ENCODE measurements at places on chromosomes 4 and X.

DNA sequence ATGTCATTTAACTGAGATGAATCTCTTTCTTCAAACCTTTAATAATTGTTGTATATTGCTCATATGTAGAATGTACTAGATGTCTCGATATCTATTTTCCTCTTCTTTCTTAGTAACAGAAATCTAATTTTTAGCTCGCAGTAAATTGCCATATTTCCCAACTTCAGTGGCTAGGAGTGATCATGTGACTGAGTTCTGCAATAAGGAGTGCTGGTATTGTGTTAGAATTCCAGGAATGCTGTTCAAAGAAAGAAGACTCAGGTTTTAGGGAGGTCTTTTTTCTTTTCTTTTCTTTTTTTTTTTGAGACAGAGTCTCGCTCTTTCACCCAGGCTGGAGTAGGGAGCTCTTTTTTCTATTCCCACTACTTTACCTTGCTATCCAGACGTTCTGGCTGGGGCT, 81.7 kb downstream of the SLC10A7 start:
- DNase-seq, result no peak

DNA sequence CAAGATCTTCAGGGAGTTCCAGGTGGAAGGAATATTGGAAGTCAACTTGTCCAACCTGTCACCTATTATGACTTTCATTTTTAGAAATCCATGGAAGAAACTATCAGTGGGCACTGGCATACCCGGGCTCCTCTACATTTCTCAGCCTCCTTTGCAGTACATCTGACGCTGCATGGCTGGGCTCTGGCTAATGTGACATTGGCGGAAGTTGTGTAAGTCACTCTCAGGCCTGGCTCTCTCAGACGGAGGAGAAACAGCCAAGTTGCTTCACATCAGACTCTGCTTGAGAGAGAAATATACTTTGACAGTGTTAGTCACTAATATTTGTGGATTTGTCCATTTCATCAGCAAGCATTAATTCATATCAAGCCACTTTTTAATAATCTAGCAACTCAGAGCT, 4.5 kb downstream of the DCHS2 start:
- no peak for DNase-seq

GRCh38 chr4:3401436-3402171, 40.2 kb upstream of the HGFAC start:
- DNase-seq, result no peak

GRCh38 chrX:42678133-42678532, 99.8 kb downstream of the PPP1R2C start:
- no peak for DNase-seq

DNA sequence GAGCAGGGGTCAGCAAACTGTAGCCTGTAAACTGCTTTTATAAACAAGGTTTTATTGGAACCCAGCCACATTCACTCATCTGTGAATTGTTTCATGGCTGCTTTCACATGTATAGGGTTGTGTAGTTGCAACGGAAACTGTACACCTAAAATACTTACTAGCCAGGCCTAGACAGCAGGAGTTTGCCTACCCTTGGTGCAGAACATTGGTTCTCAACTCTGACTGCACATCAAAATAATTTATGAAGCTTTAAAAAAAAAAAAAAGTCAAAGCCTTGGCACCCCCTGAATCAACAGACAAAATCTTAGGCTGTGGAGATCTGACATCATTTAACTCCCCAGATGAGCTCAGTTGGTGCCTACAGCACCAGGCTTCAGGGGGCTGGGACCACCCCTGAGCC, 27.8 kb downstream of the ADGRA3 start:
- DNase-seq, result no peak

GRCh38 chr4:89922848-89923416, 28.3 kb downstream of the MMRN1 start:
- DNase-seq, result no peak

GRCh38 chrX:40298069-40298468, 200.3 kb upstream of the BCOR start:
- DNase-seq, result no peak

DNA sequence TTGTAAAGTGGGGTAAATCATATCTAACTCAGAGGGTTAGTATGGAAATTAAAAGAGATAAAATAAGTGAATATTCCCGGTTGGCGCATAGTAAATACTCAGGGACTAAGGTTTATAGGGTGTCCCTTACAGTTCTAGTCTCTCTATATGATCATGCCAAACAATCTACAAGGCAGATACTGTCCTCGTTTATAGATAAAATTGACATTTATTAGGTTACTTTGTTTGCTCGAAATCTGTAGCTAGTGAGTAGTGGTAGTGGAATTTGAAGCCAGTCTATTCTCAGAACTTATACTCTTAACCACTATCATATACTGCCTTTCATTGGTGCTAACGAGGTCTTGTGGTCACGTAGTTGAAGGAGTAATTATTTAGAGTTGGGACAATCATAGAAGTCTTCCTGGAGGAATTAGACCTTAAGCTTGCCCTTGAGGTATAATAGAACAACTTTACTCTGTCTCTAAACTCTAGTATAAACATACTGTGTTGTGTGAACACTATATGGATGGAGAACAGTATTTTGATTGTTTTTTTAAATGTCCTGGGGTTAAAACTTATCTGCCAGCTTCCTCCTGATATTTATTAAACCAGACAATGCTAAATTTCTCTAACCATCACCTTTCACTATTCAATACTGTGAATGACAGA, 324.0 kb downstream of the STIM2 start:
- DNase-seq, result no peak

DNA sequence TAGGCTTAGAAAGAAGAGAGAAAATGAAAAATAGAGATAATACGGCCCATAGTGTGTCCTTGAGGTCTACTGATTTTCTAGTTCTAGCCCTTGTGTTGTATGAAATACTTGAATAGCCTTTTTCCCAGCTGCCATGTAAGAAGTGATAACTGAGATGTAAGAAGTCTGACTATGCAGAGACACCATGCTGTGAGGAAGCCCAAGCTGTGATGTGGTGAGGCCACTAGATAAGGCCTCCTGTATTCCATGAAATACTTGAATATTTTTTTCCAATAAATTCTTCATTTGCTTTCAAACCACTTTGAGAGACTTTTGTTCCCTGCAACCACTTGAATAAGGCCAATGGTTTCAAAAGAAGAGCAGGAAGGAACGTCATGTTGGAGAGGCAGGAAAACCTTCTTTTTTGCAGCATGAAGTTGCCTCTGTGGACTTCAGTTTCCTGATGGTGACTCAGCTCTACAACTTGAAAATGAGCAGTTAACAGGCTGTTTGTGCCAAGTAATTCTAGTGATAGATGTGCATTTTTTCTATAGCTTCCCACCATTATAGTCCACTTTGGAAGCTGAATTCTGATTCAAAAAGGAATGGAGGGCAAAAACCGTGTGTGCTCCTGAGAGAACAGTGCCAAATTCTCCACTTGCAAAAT, 25.5 kb upstream of the FAM9C start:
- no peak for DNase-seq

- DNase-seq, result no peak
Observed at GRCh38 chr4:165921546-165921945, 48.5 kb downstream of the TLL1 start.

GRCh38 chr4:36568575-36568974, 287.2 kb downstream of the DTHD1 start:
- DNase-seq, result no peak

- DNase-seq, result no peak
Observed at GRCh38 chrX:79366556-79366872, 620 bp downstream of the ITM2A start.

DNA sequence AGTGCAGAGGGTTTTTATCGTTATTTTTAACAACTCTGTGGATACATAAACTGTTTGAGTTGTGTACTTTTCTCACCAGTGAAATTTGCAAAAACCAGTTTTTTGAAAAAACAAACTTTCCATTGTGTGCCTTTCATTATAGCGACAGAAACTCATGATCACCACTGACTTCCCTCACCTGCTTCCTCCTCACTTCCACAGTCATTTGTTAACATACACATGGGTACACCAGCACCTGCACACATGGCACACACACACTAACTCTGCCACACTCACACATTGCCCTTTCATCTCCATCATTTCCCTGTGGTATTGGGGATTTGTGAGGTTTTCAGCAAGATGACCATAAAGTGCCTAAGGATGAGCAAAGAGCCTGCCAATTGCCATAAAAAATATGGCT, 20.6 kb downstream of the CLDN22 start:
- DNase-seq, result no peak

GRCh38 chr4:108941904-108942430, 179.1 kb upstream of the ETNPPL start:
- no peak for DNase-seq

DNA sequence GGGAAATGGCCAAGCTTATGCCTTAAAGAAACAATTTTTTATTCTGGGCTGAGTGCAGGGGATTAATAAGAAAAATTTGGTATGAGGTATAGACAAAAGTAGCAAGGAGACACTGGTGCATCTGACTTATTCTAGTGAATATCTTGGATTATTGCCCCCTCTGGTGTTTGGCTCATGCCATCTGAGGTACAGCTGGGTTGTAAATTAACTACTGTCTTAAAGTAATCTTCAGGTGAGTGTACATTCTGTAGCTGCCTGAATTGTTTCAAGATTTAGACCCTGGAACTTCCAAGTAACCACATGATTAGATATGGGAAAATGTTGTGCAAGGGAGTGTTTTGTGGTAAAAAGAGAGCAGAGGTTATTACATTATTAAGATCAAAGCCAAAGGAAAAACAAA, 988.7 kb downstream of the FAM133A start:
- DNase-seq, result no peak

GRCh38 chr4:141473952-141474351, 162.4 kb upstream of the IL15 start:
- no peak for DNase-seq

DNA sequence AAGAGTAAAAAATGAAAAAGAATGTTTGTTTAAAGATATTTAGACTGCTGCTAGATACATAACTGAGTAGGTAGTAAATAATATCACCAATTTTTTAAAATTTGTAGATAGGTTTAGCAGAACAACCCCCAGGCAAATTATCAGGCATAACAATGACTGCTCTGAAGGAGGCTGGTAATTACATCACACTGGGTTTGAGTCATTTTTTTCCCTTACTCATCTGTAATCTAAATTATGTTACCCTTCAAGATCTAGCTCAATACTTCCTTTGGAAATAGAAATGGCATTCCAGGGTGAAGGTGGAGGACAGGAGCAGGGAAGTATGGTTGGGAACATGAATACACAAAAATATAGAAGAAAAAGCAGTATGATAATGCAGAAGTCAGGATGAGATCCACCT, 431.6 kb upstream of the MAOA start:
- DNase-seq, result no peak

All from activated CD8-positive, alpha-beta T cell treated with anti-CD3 and anti-CD28 coated beads, Interleukin-2, amount 10 ng/mL, durations not matched to agents 7 days and 5 days (primary cell).